ENCODE measurements at places on chromosomes 1 and 21.
A peak's percentile ranks its signal among the peaks of the same experiment; 100 is the strongest.

DNA sequence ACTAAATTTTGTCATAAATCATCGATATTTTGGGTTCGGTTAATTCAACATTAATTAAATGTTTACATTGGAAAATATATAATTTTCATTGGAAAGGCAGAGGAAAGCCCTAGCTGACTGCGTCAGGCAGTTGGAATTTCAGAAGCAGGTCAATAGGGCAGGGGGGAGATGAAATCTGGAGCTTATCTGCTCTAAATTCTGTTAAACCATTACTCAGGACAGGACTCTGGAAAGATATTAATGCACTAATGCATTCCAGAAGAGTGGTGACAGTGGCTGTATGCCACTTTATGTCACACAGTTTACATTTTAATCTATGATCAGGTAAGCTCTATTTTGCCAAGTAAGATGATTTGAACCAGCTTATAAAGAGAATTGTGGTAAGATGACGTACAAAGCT is 153.0 kb upstream of the B3GALT2 start:
- DNase-seq, result no peak

- DNase-seq, result no peak
These were observed 44.6 kb upstream of the MPZL1 start for GRCh38 chr1:167676916-167677848.

GRCh38 chr21:33433425-33434114 is 30.4 kb downstream of the IFNGR2 start:
- DNase-seq, result peak; percentile 49

GRCh38 chr1:46681333-46682034 is 9.8 kb downstream of the TEX38 start:
- DNase-seq, result no peak

DNA sequence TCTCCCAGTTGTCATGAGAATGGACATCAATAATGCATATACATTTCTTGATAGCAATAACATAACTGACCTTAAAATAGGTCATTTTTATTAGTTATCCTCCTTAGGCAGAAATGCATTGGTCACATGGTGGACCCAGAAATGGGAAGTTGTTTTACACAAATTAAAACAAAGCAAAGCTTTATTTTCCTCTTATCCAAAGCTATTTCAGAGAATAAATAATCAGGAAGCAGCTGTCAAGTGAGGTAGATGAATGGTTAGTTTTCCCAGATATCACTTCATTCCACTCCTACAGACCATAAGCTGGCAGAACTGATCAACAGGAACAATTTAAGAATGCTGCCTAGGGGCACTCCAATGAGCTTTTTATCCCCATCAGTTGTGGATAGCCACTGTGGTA is 16.0 kb upstream of the OLIG1 start:
- DNase-seq, result peak; percentile 74

DNA sequence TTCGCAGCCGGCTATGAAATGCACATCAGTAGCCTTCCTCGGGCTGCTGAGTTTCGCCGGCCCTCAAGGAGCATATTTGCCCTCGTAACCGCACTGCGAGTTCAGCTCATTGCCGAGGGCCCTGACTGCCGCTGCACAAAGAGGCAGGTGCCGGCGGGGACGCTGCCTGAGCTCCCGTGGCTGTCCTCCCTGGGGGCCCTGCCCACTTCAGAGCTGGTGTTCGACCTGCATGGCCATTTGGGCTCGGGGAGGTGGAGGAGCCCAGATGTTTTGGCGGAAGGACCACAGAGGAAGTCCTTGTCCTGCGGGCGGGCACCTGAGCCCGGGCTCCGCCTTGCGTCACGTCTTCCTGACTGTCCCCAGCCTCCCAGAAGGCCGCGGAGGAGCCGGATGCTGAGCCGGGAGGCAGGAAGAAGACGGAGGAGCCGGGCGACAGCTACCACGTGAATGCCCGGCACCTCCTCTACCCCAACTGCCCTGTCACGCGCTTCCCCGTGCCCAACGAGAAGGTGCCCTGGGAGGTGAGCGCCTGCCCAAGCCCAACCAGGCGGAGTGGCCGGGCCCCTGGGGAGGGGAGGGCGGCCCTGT is 29.9 kb upstream of the LRRC3 start:
- DNase-seq, result peak; percentile 11

- peak; percentile 79 for DNase-seq
These were observed 7.0 kb upstream of the P3R3URF start for GRCh38 chr1:46183079-46183847.

DNA sequence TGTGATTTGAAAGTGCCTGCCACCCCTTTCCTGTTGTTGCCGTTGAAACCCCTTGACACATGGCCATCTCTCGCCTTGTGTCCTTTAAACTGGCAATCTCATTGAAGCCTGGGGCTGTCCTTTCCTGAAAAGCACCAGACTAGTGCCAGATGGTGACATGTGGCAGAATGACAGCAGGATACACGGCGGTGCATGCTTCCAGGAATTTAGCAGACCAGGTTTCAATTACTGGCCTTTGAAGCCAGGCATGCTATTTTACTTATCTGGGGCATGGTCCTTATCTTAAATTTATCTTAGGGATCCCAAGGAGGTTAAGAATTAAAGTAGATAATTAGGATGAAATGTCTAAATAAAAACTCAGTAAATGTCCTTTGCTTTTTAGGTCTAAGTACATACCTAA is 15.2 kb downstream of the PLPPR4 start:
- no peak for DNase-seq

GRCh38 chr1:61301824-61302657 is 219.7 kb downstream of the NFIA start:
- no peak for DNase-seq
